Activated CD4-positive, alpha-beta memory T cell treated with anti-CD3 and anti-CD28 coated beads, Interleukin-2, amount 10 ng/mL, durations not matched to agents 7 days and 5 days (primary cell): ENCODE measurements at places on chromosomes 5 and 9.

GRCh38 chr9:109132567-109133021 lies 12.8 kb upstream of the TMEM245 start:
- peaks cover 1% of the 10 kb centered on the region for H3K4me1 ChIP-seq
- H3K27ac ChIP-seq = no peak overlapping the region
- H3K36me3 ChIP-seq = no peaks in the 10 kb centered on the region
- H3K27me3 ChIP-seq = peaks cover 2% of the 10 kb centered on the region
- H3K4me3 ChIP-seq = no peak overlapping the region

- no peaks in the 10 kb centered on the region for H3K4me1 ChIP-seq
- H3K27ac ChIP-seq = no peak overlapping the region
- H3K4me3 ChIP-seq = no peak overlapping the region
- H3K36me3 ChIP-seq = no peaks in the 10 kb centered on the region
- no peak for DNase-seq
These were observed 18.3 kb upstream of the CLPTM1L start for GRCh38 chr5:1363160-1363559.

GRCh38 chr5:33579152-33579551 lies 138.4 kb downstream of the TARS1 start:
- no peaks in the 10 kb centered on the region for H3K27me3 ChIP-seq
- no peak for DNase-seq
- H3K36me3 ChIP-seq = no peaks in the 10 kb centered on the region
- H3K27ac ChIP-seq = no peak overlapping the region
- no peak overlapping the region for H3K4me3 ChIP-seq

DNA sequence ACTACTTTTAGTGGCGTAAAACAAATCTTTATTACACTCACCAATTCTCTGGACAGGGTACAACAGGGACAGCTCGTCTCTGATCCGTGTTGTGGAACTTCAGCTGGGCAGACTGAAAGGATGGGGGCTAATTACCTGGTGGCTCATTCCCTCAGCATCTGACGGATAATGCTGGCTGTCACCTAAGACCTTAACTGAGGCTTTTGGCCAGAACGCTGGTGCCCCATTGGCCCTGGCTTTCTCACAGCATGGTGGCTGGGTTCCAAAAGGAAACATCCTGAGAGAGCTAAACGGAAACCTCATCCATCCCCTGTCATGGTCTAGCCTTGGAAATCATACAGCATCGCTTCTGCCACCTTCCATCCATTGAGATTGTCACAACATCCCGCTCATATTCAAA lies 62.9 kb downstream of the RAI14 start:
- no peak for DNase-seq
- peaks cover 1% of the 10 kb centered on the region for H3K27me3 ChIP-seq
- H3K4me1 ChIP-seq = no peaks in the 10 kb centered on the region
- no peaks in the 10 kb centered on the region for H3K36me3 ChIP-seq
- H3K27ac ChIP-seq = no peak overlapping the region
